ENCODE measurements at places on chromosomes 13 and 19.

GRCh38 chr13:44053208-44053607 lies 173.5 kb downstream of the LACC1 start:
- DNase-seq: no peak

- DNase-seq: no peak
These were observed 44.9 kb upstream of the ZNF91 start for GRCh38 chr19:23440207-23440606.

DNA sequence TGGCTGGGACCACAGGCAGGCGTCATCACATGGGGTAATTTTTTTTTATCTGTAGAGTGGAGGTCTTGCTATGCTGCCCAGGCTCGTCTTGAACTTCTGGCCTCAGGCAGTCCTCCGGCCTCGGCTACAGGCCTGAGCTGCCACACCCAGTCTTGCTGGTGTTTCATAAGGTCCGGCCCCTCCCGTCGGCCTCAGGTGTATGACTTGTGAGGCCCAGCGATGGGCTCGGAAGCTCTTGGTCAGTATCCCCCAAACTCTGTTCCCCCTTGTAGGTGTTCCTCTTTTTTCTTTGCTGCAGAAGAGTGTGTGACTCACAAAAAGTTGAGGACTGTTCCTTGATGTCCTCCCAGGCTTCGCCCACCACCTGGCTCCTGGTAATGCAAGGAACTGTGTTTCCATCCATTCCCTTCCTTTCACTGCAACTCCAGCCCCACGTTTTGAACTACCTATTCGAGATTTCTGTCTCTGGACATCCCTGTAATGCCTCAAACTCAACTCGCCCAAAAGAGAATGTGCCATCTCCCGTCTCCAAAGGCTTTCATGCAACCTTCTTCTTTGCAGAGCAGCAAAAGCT lies 5.0 kb downstream of the USF2 start:
- no peak for DNase-seq

DNA sequence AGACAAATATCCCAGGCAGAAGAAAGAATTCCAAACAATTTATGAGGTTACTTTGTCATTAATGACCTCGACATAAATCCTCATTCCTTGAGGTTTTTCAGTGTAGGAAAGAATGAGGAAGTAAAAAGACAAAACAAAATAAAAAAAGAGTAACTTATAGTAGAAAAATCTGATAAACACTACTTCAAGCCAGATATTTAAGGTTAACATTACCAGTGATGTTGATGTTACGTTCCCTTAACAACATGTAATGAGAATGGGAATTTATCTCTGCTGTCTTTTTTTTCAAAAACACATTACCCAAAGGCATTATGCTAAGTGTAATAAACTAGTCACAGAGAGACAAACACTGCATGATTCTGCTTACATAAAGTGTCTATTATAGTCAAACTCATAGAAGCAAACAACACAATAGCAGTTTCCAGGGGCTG lies 935.1 kb downstream of the SLITRK1 start:
- DNase-seq: no peak

- no peak for DNase-seq
These were observed 4.9 kb downstream of the UHRF1 start for GRCh38 chr19:4913996-4914735.

GRCh38 chr19:33634361-33635091 lies 12.8 kb downstream of the CHST8 start:
- no peak for DNase-seq

- no peak for DNase-seq
These were observed 52.5 kb downstream of the SOX1 start for GRCh38 chr13:112119192-112120030.

- DNase-seq: no peak
These were observed 14.7 kb downstream of the TLE5 start for GRCh38 chr19:3047496-3048189.

DNA sequence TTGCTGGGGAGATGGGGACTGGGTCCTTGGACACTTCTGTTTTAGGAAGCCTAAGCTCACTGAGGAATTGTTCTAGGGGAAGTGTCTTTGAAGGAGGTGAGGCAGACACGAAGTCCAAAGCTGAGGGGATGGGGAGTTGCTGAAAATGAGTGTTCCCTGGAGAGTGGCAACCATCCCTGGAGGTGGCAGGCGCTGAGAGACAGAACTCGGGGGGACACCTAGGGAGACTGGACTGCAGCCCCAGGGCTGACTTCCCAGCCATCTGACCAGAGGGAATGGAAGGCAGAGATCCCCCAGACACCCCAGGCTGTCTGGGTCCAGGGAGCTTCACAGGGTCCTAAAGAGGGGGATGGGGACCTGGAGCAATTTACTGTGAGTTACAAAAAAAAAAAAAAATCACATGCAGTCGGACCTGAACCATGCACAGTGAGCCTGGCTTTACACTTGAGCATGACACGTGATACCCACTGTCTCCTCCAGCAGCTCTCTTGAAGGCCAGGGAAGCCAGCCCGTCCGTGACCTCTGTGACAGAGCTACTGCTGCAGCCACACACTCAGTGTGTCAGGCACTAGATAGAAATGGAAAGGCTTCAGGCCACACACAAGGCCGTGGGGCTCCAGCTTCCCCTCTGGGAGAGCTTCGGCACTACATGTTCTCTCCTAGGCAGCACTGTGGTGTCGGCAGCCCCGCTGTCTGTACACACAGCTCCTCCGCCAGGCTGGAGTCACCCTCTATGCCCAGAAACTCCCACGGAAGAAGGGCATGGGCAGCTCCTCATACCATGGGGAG lies 77.1 kb upstream of the KCTD15 start:
- no peak for DNase-seq

DNA sequence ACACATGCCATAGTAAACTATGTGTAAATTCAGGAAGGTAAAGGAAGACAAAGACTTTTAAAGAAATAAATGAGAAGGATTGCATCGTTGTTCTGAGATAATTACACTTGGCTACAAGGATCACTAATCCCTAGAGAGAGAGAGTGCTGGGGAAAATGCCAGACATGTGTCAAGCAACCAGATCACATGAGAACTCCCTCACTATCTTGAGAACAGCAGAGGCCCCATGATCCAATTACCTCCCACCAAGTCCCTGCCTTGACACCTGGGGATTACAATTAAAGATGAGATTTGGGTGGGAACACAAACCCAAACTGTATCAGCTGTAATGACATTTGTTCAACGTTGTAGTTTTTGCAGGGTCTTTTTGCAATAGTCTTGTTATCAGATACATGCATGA lies 1600.9 kb upstream of the MIR17HG start:
- DNase-seq: no peak

- no peak for DNase-seq
These were observed 96.4 kb upstream of the STARD13 start for GRCh38 chr13:33381906-33382305.

GRCh38 chr19:8088752-8089663 lies 36.4 kb downstream of the CCL25 start:
- DNase-seq: no peak

DNA sequence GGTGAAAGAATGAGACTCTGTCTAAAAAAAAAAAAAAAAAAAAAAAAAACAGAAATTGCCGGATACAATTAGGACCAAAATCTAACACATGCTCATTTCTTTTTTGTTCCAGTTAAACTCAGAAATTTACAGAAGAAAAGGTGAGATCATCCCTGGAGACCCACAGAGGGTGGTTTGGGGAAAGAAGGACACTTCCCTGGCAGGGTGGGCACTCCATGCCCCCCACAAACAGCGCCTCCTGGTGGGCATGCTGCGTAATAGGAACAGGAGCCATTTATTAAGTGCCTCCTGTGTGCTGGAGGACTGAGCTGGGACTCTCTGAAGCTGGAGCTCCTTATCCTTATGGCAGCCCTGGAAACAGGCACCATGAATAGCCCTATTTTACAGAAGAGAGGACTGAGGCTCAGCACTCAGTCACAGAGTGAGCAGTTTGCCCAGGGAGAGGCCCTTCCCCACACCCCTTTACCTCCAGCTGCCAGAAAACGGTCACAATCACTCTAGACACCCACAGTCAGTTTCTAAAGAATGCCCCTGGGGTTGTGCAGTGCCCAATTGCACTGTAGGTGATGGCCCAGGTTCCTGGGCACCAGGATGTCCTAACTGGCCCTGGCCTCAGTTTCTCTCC lies 10.1 kb downstream of the C19orf38 start:
- peak; percentile 48 for DNase-seq

GRCh38 chr13:39415008-39415802 lies 187.8 kb downstream of the LHFPL6 start:
- no peak for DNase-seq

GRCh38 chr13:24203811-24204210 lies 43.3 kb downstream of the SPATA13 start:
- DNase-seq: no peak

DNA sequence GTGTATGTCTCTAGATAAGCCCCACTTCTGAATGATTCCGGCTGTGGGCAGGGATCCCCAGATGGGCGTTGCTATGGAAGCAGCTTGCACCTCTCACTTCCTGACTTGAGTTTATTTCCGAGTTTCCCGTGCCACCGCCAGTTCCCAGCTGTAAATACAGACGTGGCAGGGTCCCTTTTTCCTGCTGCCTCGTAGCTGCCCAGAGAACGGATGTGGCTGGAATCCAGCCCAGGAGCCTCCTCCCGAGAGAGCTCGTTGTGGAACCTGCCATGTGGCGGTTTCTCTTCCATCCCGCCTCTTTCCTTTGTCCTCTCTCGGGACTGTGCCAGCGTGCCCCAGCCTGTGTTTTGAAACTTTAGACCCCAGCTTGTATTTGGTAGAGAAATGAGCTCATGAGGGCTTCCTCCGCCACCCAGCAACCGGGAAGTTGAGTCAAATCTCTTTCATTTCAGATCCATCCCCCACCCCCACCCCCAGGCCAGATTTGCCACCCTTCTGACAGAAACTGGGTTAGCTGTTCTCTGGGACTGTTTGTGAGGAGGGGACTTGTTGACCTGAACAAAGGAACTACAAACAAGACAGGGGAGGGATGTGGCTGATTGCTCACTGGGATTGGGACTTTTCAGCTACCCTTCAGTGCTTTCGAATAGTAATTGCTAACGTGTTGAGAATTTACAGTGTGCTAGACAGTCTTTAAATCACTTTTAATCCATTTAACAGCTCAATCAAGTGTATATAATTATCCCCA lies 96.6 kb downstream of the SIPA1L3 start:
- DNase-seq: no peak

- no peak for DNase-seq
These were observed 88.0 kb downstream of the ABCC4 start for GRCh38 chr13:95212983-95213850.

DNA sequence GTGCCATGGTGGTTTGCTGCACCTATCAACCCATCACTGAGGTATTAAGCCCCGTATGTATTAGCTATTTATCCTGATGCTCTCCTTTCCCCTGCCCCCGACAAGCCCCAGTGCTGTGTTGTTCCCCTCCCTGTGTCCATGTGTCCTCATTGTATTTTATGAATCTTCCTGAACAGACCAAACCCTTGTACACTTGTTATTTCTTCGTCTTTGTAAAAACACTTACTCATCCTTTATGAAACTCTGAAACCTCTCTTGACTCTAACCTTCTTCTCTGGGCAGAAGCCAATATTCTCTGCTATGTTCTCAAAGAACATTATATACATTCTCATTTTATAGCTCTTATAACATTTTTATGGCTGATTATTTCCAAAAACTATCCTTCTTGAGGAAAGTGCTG lies 746.9 kb downstream of the EFNB2 start:
- no peak for DNase-seq

DNA sequence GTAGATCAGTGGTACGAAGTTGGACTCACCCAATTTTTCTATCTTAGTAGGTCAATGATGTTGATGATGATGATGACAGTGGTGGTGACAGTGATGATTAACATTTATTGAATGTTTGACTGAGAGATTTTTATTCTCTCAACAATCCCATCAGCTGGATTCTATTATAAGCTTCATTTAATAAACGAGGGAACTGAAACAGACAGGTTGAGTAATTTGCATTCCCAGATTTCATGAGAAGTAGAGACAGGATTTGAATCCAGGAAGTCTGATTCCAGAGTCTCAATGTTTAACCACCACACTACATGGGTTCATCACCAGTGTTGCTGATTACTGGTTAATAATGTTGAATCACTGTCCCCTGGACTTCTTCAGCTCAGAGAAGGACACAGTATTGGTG lies 168.9 kb downstream of the FLT1 start:
- DNase-seq: no peak

- DNase-seq: no peak
These were observed 1198.2 kb upstream of the PCDH9 start for GRCh38 chr13:68428292-68428691.
